ENCODE measurements at places on chromosomes 2 and 18. TPM values are rescaled to one million over a fixed set of nuclear protein-coding genes. Genes with fewer than 3 reads are reported as not detected.

- peak; percentile 72 for DNase-seq
- H3K4me1 ChIP-seq: peaks cover 12% of the 10 kb centered on the region
- H3K27ac ChIP-seq: peak overlapping the region; percentile 91
- no peaks in the 10 kb centered on the region for H3K36me3 ChIP-seq
Observed at GRCh38 chr2:27049422-27050280, 1.8 kb upstream of the AGBL5 start.

DNA sequence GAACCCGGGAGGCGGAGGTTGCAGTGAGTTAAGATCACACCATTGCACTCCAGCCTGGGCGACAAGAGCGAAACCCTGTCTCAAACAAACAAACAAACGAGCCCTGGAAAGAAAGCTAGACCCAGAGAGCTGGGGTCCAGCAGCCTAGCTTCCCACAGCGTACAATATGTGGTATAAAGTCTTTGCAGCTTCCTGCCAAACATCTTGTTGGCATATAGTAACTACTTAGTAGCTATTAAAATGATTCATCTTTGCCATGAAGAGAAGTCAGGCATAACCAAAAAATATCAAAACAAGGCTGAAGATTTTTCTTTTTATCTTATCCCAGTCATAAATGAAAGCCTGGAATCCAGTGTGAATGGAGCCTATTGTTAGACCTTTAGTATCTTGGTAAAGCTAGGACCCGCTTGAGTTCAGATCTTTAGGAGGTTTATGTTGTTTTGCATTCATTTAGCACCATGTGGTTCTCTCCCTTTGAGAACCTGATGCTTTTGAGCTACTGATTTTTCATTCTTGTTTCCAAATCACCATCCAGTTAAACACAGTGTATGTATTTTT, 139.7 kb upstream of the NOSTRIN start:
- no peak overlapping the region for H3K4me3 ChIP-seq
- peaks cover 22% of the 10 kb centered on the region for H3K4me1 ChIP-seq
- H3K27me3 ChIP-seq: no peaks in the 10 kb centered on the region
- H3K27ac ChIP-seq: no peak overlapping the region
- H3K36me3 ChIP-seq: no peaks in the 10 kb centered on the region

DNA sequence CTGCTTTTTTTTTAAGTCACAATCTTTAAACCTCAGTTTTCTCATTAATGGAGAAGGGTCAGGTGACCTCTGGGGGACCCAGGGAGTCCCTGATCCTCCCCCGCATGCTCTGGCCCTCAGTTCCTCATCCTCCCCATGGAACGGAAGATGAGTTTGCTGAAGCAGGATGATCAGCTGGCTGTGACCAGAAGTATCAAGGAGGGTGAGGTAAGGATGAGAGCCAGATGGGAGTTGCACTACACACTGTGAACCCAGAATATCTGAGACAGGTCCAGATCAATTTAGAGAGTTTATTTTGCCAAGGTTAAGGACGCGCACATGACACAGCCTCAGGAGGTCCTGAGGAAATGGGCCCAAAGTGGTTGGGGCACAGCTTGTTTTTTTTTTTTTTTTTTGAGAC, 3.8 kb downstream of the CATIP start:
- no peaks in the 10 kb centered on the region for H3K36me3 ChIP-seq
- H3K27me3 ChIP-seq: no peaks in the 10 kb centered on the region

DNA sequence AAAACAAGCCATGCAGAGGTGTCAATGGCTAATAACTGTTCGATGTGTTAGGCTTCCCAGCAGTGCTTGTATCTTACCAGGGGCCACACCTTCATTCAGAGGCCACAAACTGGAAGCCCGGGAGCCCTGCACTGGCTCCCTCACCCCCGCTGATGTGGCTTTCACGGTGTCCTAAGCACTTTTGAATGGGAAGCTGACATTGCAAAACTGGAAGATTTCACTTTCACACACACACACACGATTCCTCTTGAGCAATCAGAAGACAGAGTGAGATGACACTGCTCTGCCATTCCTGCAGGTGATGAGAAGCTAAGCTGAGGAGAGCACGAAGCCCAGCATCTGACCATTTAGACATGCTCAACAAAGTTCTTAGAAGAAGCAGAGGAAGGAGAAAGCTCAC, 8.6 kb upstream of the ZNF407 start:
- no peak overlapping the region for H3K4me3 ChIP-seq
- no peaks in the 10 kb centered on the region for H3K36me3 ChIP-seq
- H3K27me3 ChIP-seq: peaks cover 4% of the 10 kb centered on the region
- no peak for DNase-seq

- no peaks in the 10 kb centered on the region for H3K4me1 ChIP-seq
- no peaks in the 10 kb centered on the region for H3K36me3 ChIP-seq
- H3K27ac ChIP-seq: no peak overlapping the region
- no peak for DNase-seq
- H3K4me3 ChIP-seq: no peak overlapping the region
Observed at GRCh38 chr2:56687169-56687568, 503.4 kb downstream of the CCDC85A start.

DNA sequence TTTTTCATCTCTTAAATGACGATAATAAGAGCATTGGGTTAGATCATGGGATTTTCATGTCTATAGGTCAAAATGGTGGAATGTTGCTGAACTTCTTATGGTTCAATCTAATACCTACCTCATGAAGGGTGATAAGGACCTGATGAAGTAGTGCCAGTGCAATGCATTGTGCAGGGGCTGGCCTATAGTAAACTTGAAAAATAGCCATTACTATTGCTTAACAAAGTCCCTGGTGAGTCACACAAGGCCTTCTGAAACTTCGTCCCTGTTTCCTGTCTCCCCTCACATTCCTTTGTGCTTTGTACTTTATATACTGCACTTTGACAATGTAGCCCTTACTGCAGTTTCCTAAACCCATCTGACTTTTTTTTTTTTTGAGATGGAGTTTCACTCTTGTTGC, 515.9 kb downstream of the SLC4A3 start:
- no peak overlapping the region for H3K4me3 ChIP-seq
- no peaks in the 10 kb centered on the region for H3K4me1 ChIP-seq
- no peaks in the 10 kb centered on the region for H3K36me3 ChIP-seq
- H3K27ac ChIP-seq: peak overlapping the region; percentile 55
- no peaks in the 10 kb centered on the region for H3K27me3 ChIP-seq

DNA sequence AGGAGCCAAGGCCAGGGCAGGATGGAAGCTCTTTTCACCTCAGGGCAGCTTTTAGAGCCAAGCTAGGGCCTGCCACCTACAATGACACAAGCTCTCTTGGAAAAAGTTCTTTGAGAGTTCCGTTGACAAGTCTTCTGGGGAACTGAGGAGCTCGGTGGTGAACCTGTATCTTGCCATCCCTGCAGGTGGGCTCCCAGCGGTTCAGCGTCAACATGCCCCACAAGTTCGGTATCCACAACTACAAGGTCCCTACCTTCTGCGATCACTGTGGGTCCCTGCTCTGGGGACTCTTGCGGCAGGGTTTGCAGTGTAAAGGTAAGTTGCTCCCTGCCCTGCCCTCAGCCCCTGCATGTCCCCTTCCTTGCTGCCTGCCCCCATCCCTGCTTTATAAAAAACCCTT, 312.8 kb upstream of the EPAS1 start:
- H3K36me3 ChIP-seq: no peaks in the 10 kb centered on the region
- H3K27ac ChIP-seq: no peak overlapping the region
- H3K4me3 ChIP-seq: no peak overlapping the region
- no peak for DNase-seq
- H3K4me1 ChIP-seq: no peaks in the 10 kb centered on the region

- H3K4me3 ChIP-seq: no peak overlapping the region
- H3K4me1 ChIP-seq: peaks cover 4% of the 10 kb centered on the region
- H3K27ac ChIP-seq: no peak overlapping the region
- H3K27me3 ChIP-seq: no peaks in the 10 kb centered on the region
Observed at GRCh38 chr2:173359231-173359630, 4.6 kb downstream of the CDCA7 start.

DNA sequence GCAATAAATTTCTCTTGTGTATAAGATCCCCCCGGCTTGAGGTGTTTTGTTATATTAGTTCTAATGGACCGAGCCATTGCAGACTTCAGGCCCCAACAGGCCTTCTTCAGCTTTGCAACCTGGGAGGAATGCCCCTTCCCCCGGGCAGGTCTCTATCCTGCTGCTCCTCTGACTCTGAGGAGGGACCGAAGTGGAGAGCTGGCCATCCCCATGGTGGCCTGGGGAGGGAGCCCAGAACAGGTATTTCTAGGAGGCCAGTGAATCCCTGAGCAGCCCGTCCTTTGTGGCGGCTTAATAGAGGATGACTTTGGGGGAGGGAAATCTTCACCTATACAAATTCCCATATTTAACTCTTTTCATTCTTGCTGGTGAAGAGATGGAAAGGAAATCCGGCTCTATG, 715.8 kb upstream of the SOX11 start:
- DNase-seq: no peak
- no peak overlapping the region for H3K27ac ChIP-seq
- H3K4me3 ChIP-seq: no peak overlapping the region

GRCh38 chr2:218329027-218329825, 27.4 kb upstream of the CATIP start:
- no peaks in the 10 kb centered on the region for H3K27me3 ChIP-seq
- H3K4me1 ChIP-seq: peaks cover 33% of the 10 kb centered on the region
- H3K4me3 ChIP-seq: no peak overlapping the region
- no peak for DNase-seq
- H3K27ac ChIP-seq: peak overlapping the region; percentile 2

- H3K36me3 ChIP-seq: no peaks in the 10 kb centered on the region
- H3K27me3 ChIP-seq: peaks cover 4% of the 10 kb centered on the region
- no peak overlapping the region for H3K27ac ChIP-seq
- no peak overlapping the region for H3K4me3 ChIP-seq
- H3K4me1 ChIP-seq: no peaks in the 10 kb centered on the region
- no peak for DNase-seq
Observed at GRCh38 chr2:26566081-26566375, 75.1 kb downstream of the CIB4 start.

DNA sequence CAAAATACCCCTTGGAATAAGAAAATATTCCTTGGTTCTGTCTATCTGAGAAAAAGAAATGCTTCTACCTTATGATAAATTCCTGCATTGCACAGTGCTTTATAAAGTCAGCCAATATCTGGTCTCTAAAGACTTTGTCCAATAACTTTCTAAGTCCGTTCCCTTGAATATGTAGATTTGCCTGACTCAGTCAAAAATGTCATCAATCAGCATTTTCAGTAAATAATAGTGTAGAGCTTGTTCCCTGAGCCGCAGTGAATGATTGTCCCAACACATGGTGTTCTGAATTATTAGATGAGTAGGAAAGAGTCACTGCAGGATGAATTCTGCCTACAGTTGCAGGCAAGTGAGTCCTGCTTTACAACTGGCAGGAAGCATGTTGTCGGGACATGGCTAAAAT, 316.8 kb upstream of the RBMS1 start:
- H3K4me3 ChIP-seq: no peak overlapping the region
- H3K27me3 ChIP-seq: no peaks in the 10 kb centered on the region
- H3K4me1 ChIP-seq: no peaks in the 10 kb centered on the region
- DNase-seq: no peak
- no peak overlapping the region for H3K27ac ChIP-seq
- no peaks in the 10 kb centered on the region for H3K36me3 ChIP-seq

GRCh38 chr18:13606604-13607254, 119.6 kb downstream of the FAM210A start:
- peaks cover 30% of the 10 kb centered on the region for H3K4me1 ChIP-seq
- peaks cover 5% of the 10 kb centered on the region for H3K27me3 ChIP-seq
- H3K27ac ChIP-seq: peak overlapping the region; percentile 82
- DNase-seq: peak; percentile 45

DNA sequence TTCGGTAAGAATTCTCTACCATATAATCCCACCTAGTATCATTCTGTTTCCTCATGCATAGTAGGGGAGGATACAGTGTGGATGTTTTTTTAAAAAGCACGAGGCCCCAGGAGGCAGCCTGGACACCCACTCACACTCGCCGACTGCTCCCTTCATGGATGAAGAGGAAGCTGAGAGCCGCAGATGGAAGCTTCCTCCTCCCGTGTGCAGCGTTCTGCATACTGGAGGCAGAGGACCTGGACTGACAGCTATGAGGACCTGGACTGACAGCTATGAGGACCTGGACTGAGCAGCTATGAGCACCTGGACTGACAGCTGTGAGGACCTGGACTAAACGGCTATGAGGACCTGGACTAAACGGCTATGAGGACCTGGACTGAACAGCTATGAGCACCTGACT, 234.4 kb downstream of the NDUFA10 start:
- no peaks in the 10 kb centered on the region for H3K4me1 ChIP-seq
- DNase-seq: no peak
- no peak overlapping the region for H3K4me3 ChIP-seq
- no peaks in the 10 kb centered on the region for H3K27me3 ChIP-seq
- H3K27ac ChIP-seq: no peak overlapping the region
- H3K36me3 ChIP-seq: no peaks in the 10 kb centered on the region

DNA sequence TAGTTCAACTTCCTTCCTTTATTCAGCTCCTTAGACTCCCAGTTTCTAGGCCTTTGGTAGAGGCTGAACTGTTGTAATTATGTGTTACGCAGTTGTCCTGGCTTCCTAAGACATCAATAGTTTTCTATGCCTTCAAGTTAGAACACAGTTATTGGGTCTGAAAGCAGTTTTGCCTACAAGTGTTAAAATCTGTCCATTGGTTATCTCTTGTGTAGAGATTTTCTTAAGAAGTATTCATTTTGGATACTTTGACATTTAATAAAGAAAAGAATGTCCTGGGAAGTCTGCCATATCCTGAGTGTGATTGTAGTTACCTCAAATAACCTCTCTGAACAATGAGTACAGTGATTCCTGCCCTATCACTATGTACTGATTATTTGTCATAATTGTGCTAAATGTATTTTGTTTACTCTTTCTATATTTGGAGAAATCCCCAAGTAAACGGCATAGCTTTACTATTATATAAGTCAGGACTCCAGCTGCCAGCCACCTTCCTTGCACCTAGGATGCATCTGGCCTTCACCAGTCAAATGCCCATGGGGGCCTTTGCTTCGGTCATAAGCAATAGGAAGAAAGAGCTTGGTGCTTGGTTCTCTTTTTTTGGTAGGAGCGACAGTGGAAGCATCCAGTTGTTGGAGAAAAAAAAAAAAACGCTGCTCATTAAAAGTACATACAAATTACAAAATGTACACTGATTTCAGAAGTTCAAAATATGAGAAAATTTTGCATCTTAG, 449.5 kb upstream of the PKDCC start:
- H3K27ac ChIP-seq: no peak overlapping the region
- H3K27me3 ChIP-seq: no peaks in the 10 kb centered on the region
- no peak overlapping the region for H3K4me3 ChIP-seq
- H3K36me3 ChIP-seq: no peaks in the 10 kb centered on the region
- DNase-seq: no peak
- H3K4me1 ChIP-seq: no peaks in the 10 kb centered on the region

- peaks cover 11% of the 10 kb centered on the region for H3K4me1 ChIP-seq
- DNase-seq: no peak
- no peaks in the 10 kb centered on the region for H3K36me3 ChIP-seq
- H3K27me3 ChIP-seq: no peaks in the 10 kb centered on the region
- H3K4me3 ChIP-seq: no peak overlapping the region
- H3K27ac ChIP-seq: no peak overlapping the region
Observed at GRCh38 chr18:76566987-76567386, 71.9 kb upstream of the ZNF516 start.

CCDC178 gene
- 0.64 TPM for total RNA-seq

AMER3 gene
- total RNA-seq: 1.00 TPM

KCNS3 gene
- 5.1 TPM for total RNA-seq

MBP gene
- 21.0 TPM for total RNA-seq

KYNU gene
- total RNA-seq: 13.8 TPM

VIL1 gene
- 261 TPM for total RNA-seq

IL36A gene
- total RNA-seq: not detected

ABCG8 gene
- total RNA-seq: 4.7 TPM

PCBP1 gene
- total RNA-seq: 88.5 TPM

TRABD2A gene
- 2.2 TPM for total RNA-seq
